ENCODE measurements at places on chromosomes 7 and 10.

- no peak for DNase-seq
Measured at GRCh38 chr10:69061305-69062161, 26.4 kb upstream of the SRGN start.

GRCh38 chr10:3413937-3414666, 241.5 kb upstream of the PITRM1 start:
- no peak for DNase-seq

GRCh38 chr7:47181746-47182361, 400.1 kb downstream of the TNS3 start:
- no peak for DNase-seq

DNA sequence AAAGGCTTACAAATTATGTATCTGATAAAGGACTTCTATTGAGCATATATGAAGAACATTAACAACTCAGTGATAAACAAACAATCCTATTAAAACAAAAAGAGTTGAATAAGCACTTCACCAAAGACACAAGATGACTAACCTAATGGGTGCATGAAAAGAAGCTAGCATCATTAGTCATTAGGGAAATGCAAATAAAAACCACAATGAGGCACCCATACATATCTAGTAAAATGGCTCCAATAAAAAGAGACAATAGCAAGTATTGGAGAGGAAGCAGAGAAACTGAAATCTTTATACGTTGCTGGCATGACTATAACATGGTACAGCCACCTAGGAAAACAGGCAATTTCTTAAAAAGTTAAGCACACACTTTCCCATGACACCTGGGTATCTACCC, 77.6 kb upstream of the ZMIZ1 start:
- DNase-seq: no peak

- no peak for DNase-seq
Measured at GRCh38 chr10:70331486-70332268, 47.9 kb upstream of the NPFFR1 start.

GRCh38 chr7:157544980-157545680, 208.3 kb downstream of the DNAJB6 start:
- DNase-seq: no peak

- no peak for DNase-seq
Measured at GRCh38 chr7:55271069-55271626, 94.0 kb upstream of the LANCL2 start.

DNA sequence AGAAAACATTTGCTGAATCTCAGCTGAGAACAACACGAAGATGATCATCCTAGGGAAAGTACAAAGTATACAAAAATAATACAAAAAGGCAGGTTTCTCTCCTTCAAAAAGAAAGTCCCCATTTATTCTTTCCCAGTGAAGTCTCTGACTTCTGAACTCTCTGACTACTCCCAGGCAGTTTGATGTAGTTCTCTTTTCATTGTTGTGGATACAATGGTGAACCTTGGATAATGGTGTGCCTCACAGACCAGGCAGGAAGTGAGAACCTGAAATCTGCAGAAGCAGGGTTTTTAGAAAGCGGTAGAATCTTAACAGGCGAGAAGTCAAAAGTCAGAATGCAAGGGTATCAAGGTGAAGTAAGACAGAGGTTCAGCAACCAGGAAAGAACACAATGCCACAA, 150.8 kb upstream of the NRP1 start:
- no peak for DNase-seq

GRCh38 chr7:155806096-155806871, 6.0 kb downstream of the SHH start:
- no peak for DNase-seq

DNA sequence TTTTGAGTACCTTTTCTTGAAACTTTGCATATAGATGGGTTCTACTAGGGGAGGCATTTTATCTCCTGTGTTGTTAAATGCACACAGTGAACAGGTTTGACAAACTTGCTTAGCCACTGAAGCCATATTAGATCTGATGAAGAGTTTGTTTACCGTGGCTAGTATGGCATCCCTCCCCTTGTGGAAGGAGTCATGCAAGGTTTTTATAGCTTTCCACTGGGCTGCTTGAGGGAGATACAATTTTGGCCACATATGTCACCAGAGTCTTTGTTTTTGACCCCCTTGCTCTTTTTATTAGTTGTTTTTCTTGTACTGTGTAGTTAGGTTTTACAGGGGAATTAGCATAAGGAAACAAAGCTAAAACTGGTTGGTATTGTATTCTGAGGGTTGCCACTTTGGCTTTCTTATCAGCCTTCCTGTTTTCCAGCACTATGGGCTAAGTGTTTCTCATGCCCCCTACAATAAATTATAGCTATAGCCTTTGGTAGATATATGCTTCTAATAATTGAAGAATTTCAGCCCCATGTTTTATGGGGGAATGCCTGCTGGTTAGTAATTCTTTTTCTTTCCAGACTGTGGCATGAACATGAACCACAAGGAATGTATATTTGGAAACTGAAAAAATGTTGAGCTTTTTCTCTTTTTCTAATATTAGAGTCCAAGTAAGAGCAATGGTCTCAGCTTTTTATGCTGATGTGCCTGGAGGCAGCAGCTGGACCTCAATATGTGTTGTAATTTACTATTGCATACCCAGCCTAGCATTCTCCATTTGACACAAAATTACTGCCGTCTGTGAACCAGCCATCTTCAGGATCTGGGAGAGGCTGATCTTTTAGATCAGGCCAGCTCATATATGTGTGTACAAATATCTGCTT, 18.4 kb upstream of the STEAP2 start:
- no peak for DNase-seq

DNA sequence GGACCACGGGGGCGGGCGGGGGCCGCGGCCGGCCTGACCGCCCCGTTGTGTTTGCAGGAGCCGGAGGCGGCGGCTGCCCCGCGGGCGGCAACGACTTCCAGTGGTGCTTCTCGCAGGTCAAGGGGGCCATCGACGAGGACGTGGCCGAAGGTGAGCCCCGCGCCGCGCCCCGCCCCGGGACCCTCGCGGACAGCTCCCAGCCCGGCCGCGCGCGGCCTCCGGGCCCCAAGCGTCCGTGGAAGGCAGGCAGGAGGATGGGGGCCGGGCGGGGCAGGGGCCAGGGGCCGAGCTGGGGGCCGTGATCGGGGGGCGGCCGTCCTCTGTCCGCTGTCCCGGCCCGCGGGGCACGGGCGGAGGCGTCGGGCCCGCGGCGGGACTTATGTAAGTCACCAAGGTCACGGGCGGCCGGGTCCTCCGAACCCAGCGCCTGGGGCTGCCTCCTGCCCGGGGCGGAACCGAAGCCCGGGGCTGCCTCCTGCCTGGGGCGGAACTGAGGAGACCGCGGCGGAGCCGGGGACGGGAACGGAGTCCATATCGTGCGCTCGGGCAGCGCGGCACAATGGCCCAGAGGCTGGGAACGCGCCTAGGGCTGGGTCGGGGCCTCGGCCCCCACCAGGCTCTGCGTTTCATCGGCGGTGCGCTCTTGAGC, 497 bp downstream of the PPP2R2D start:
- no peak for DNase-seq

- DNase-seq: no peak
Measured at GRCh38 chr10:67836488-67836887, 1.5 kb downstream of the DNAJC12 start.

GRCh38 chr10:93175490-93175889, 101.8 kb downstream of the CYP26A1 start:
- DNase-seq: no peak

- no peak for DNase-seq
Measured at GRCh38 chr10:104472505-104472904, 118.9 kb downstream of the CFAP58 start.

GRCh38 chr10:78413076-78414055, 379.7 kb downstream of the RPS24 start:
- DNase-seq: no peak

DNA sequence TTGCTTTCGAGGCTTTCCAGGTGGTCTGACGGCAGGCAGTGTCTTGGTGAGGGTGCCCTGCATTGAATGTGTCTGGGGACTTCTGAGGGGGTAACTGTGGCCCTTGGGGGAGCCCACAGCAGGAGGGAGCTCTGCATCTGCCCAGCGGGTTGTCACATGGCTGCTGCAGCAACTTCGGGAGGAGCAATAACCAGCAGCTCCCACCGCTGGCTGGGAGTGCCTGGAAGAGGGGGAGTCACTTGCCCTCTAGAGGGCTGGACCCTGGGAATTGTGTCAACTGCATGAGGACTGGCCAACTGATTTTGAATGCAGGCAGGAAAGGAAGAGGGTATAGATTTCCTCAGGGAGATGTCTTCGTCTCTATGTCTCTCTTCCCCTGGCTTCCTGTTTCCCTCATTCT, 26.4 kb downstream of the C10orf120 start:
- DNase-seq: no peak

DNA sequence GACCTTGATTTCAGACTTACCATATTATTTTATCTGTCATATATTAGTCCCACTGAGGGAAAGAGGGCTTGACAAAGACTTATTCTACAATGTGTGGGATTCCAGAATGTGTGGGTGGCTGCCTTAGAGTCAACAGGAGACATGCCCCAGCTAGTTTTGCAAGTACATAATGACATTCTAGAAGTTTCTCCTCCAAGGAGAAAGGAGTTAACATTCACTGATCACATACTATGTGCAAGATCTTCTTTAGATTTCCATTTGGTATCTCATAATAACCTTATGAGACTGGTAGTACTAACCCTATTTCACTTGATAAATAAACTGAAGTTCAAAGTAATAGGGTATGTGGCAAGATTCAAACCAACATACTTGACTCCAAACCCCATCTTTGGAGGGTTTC, 25.2 kb downstream of the IRF5 start:
- DNase-seq: no peak

- no peak for DNase-seq
Measured at GRCh38 chr7:41122256-41122987, 580.5 kb downstream of the INHBA start.

DNA sequence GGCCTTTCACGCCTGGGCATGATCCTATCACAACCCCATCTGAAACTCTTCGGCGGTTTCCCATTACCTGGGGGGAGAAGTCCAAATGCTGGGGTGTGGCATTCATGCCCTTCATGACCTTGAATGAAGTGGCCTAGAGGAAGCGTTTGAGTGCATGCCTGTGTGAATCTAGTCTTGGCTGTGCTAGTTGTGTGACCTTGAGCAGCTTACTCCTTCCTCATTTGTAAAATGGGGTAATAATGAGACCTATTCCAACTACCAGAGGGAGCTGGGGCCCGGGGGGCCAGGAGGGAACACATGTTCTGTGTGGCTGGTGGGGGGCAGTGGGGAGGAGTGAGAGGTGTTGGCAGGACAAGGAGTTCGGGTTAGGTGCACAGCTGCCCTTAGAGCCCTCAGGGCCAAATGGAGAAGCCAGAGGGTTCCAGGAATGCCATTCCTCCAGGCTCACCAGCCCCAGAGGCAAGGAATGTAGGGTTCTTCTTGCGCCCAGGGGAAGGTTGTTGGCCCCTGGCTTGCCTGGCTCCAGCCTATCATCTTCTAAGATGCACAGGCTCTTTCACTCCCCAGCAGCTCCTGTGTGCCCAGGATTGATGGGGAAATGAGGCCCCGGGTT, 21.3 kb upstream of the TBRG4 start:
- no peak for DNase-seq

DNA sequence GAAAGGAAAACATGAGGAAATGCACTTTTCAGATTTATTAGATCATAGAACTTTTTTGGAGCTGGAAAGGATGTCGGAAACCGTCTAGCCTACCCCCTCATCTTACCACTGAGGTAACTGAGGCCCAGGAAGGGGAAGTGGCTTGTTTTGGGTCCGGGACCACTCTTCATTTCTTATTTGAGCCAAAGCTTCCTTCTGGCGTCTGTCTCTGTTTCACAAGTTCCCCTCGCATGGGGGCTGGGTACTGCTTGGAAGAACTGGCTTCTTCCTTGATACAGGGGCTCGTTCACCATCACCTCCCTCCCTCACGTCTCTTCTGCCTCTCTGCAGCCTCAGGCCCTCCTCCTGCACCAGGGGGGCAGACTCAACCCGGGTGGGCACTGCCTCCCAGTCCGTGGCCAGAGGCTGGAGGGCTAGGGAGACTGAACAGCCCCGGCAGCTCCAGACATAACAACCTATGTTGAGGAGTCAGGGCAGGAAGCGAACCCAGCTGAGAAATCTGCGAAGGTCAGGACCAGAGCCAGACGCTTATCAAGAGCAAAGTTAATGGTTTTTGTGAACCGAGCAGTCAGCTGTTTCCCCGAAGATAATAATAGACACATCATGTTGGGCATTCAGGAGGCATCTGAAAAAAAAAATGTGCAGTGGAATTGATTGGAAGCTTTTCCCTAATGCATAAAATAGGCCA, 12.9 kb downstream of the HTRA1 start:
- DNase-seq: no peak

- DNase-seq: no peak
Measured at GRCh38 chr7:100384628-100385294, 11.5 kb downstream of the PILRA start.

GRCh38 chr10:85318809-85319807, 990.7 kb downstream of the CCSER2 start:
- DNase-seq: no peak

DNA sequence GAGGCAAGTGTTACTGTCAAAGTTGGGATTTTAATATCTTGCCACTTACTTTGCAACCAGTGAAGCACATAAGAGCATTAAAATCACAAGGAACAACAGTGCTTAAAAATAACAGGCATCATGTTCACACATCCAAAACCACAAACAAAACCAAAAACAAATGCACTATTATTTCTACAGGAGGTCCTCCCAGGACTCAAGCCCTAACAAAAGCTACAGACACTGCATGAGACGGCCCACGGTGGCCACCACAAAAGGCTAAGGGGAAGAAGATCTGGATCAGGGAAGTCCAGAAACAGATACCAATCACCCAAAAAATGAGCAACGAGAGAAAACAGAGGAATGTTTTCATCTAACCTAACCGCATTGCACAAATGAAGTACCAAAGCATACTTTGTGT, 158.4 kb downstream of the ZMYND11 start:
- no peak for DNase-seq

DNA sequence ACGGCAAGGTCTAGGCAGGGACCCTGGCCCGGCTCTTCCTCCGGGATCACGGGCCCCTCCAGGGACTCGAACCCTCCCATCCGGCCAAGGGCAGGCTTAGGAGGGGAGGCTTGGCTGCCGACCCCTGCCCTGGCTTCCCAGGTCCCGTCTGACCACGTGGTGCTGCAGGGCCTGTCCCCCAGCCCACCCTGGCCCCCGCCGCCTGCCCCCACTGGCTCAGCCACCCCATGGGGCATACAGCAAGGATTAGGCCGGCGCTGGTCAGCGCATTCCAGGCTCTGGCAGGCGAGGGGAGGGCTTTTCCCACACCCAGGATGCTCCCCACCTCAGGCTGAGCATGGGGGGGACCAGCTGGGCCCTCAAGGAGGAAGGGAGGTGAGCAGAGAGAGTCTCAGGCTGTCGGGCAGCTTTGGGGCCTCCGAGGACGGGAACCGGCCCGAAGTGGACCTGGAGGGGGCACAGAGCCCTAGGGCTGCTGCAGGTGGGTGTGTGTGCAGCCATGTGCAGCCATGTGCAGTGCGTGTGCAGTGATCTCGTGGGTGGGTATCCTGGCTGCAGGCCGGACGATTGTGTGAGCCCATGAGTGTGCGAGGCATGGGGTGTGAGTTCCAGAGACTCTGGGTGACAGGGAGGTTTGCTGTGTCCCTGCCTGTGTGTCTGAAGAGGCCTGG, 713 bp upstream of the GRIFIN start:
- no peak for DNase-seq

GRCh38 chr10:50381642-50382041, 130.3 kb upstream of the ASAH2 start:
- no peak for DNase-seq

- no peak for DNase-seq
Measured at GRCh38 chr10:119658274-119658673, 7.1 kb downstream of the BAG3 start.

- DNase-seq: no peak
Measured at GRCh38 chr7:19442016-19442785, 266.6 kb downstream of the POLR1F start.
